ENCODE measurements at places on chromosomes 13 and 19.

DNA sequence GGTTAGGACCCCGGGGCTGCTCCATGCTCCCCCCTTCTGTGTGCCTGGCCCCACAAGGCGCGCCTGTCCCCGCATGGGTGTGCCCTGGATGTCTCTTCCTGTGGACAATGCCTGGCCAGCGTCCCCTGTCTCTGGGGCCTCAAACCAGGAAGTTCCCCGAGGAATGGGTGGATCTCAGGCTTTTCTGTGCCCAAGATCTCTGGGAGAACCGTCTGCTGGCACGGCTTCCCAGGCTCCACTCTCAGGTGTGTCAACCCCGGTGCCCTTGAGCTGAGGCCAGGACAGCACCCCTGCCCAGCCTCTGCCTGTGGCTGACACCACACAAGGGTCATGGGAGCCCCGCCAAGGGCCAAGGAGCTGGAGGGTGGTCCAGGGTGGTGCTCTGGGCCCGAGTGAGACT lies 15.7 kb downstream of the ZNF444 start:
- peak; percentile 15 for DNase-seq

GRCh38 chr19:15615526-15615925 lies 508 bp downstream of the CYP4F8 start:
- no peak for DNase-seq

- DNase-seq = no peak
These were observed 7.1 kb upstream of the CIRBP start for GRCh38 chr19:1261798-1262622.

DNA sequence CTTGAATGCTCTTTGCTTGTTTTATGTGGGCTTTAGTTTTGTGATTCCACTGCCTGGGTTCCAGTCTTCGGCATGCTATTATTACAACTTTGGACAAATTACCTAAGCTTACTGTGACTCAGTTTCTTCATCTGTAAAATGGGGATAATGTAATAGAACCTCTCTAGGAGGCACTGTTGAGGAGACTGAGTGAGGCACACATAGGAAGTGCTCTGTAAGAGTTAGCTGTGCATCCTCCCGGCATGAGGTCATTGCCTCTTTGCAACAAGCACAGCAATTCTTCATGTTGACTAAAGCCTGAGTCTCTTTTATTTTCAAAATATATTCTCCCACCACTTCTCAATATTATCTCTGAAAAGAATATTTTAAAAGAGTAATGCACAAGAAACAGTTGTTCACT lies 227.4 kb downstream of the DLEU7 start:
- DNase-seq = no peak

DNA sequence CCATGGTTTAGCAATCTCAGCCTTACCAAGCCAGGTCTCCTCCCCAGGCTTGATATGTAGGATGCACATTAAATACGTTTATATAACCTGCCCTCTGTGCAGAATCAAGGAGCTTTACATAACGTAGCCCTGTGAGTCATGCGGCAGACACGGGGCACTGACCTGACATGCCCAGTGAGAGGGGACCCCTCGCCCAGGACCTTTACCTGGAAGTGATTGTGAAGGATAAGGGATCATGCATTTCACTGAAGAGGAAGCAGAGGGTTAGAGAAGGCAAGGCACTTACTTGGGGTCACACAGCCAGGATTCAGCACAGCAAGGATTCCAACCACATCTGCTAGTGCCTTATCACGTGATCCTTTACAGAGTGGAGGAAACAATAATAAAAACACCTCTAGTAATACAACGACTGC lies 18.9 kb upstream of the FOSB start:
- no peak for DNase-seq

Data from left hindlimb (tissue), 1 donor.